RWPE1 (cell line): ENCODE measurements at places on chromosomes 1 and 21.
A peak's percentile ranks its signal among the peaks of the same experiment; 100 is the strongest.

DNA sequence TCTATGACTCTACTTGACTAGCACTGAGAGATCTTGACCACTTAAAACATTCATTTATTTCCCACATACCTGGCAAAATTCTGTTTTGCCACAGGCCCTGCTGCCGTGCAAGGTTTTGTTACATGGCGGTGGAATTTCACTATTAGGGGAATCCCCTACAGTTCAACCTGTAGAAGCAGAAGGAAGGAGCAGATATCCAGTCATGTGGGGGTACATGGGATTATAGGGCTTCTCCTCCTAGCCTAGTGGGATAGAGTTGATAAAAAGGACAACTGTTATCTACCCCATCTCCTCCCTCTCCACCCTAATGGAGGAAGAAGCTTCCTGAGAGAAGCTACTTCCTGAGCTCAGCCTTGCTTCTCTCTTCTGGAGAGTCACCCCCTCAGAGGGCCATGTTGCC lies 17.7 kb upstream of the PROK1 start:
- no peak for DNase-seq

GRCh38 chr1:150017206-150017750 lies 6.8 kb upstream of the OTUD7B start:
- peak; percentile 62 for DNase-seq

GRCh38 chr21:42319851-42320572 lies 4.8 kb upstream of the TFF3 start:
- DNase-seq: no peak

DNA sequence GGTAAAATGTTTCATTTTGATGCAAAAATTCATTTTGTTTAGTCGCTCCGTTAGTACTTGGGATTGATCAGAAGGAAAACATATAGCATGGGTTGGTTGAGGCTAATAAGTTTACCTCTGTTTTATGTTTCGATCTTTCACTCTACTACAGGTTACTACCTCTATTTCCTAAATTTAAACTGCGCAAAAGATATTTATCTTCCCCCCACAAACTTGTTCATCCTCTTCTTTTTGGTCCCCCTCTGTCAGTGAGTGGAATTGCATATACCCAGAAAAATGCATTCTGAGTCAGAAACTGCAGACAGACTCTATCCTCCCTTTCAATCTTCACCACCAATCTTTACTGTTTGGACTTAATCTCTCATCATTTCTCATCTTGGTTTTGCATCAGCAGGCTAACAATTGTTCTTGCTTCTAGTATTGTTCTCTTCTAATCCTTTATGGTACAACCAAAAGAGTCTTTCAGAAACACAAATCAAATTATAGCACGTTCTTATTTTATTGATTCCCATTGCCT lies 316.0 kb upstream of the ADGRL4 start:
- DNase-seq: no peak

DNA sequence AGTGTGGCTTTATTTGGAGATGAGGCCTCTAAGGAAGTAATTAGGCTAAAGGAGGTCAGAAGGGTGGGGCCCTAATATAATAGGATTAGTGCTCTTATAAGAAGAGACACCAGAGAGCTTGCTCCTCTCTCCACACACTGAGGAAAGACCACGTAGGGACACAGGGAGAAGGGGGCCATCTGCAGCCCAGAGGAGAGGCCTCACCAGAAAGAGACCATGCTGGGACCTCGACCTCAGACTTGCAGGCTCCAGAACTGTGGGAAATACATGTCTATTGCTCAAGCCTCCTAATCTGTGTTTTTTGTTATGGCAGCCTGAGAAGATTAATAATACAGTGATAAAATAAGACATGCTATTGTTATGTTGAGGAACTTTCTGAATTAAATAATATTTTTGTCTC lies 8.3 kb downstream of the RCAN1 start:
- no peak for DNase-seq

DNA sequence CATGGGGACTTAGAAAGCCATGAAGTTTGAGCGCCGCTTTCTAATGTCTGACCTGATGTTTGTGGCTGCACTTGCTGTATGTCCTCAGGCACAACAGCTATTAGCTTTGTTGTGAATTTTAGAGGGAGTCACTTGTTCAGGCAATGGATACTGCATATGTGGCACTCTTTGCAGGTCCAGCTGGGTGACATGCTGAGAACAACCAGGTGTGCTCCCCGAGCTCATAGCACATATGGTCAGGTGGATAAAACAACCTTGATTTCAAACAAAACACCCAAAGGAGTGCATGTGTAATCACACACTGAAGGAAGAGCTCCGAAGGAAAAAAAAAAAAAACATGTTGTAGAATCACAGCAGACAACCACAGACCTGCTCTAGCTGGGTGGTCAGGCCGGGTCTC lies 178.6 kb downstream of the BACH1 start:
- no peak for DNase-seq

GRCh38 chr1:211829343-211830054 lies 1.1 kb downstream of the LPGAT1 start:
- peak; percentile 13 for DNase-seq

GRCh38 chr1:158649052-158649451 lies 37.5 kb downstream of the SPTA1 start:
- no peak for DNase-seq

DNA sequence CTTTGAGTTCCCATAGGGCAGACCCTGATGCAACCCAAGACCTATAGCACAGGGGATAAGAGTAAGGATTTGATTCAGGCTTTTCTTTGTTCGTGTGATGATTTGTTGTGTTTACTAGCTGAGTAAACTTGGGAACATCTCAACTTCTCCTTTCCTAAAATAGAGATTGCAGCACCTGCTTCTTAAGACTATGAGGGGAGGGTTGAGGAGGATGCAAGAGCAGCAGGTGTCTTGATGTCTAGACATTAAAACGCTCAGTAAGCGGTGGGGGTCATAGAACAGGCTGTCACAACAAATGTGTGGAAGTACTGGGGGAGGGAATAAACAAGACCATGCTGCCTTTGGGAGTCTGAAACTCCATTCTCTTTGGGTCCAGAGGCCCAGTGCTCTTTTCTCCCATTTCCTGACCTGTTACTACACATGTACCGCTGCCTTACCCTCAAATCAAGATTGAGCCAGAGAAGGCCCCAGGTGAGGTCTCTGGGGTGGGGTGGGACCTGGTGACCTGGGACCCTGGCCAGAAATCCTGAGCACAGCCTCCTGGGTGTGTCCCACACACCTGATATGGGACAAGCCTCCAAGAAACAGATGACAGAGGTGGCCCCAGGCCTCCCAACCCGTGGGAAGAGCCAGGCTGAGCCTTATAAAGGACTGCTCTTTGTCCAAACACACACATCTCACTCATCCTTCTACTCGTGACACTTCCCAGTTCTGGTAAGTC lies at the start of gene S100A7A:
S100A7A (plus strand) TSS at position 671 of the 721 bp plus-strand sequence. CDS start 1,563 bp downstream, outside the sequence.
- DNase-seq: no peak

DNA sequence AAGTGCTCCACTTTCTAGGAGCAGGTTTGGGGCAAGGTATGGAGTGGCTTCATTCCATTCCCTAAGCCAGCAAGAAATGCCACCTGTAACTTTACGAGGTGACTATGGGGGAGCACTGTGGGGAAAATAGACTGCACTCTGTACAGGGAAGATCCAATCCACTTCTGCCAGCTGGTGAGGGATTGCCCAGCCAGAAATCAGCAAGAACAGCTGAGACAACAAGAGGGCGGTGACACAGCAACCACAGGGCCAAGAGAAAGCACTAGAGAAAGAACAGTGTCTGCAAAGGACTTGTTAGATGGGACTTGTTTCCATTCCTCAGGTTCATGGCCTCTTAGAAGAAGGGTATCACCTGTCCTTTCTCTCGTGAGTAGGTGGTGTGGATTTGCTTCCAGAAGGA lies 19.6 kb downstream of the CAPN8 start:
- no peak for DNase-seq

DNA sequence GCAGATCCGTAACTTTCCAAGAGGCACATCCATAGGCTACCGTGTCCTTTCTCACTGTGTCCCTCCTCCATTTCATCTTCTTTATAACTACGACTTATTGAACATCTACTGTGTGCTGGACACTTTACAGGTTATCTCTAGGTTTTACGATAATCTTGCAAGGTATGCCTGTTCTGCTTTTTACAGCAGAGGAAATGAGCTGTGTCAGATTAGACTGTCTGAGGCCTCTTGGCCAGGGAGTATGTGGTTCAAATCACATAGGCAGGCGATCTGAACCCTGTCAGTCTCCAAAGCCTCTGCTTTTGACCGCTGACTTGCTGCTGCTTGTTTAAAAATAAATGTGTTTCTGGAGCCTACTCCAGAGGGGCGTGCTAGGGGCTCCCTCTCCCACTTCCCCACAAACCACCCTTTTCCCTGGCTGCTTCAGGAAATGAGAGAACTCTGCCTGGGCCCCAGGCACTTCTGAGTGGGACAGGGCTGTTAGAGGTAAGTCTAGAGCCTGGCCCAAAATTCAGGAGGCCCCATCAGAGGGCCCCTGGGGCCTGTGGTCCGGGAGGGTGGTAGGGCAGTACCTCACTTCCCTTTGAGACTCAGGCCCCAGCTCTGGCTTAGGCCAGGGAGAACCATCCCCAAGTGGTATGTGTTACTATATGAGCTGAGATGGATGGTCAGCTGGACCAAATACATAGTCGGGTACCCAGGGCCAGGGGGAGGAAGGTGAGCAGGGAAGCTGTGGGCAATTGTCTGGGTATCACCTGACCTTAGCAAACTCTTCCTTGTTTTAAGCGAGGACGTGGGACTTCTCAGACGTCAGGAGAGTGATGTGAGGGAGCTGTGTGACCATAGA lies 4.4 kb downstream of the PSEN2 start:
- no peak for DNase-seq

- no peak for DNase-seq
These were observed 216.1 kb upstream of the GRIK3 start for GRCh38 chr1:37250371-37250770.

- peak; percentile 28 for DNase-seq
These were observed 65.4 kb upstream of the LYST start for GRCh38 chr1:235932090-235932510.

GRCh38 chr1:47823040-47823808 lies 174.0 kb downstream of the TRABD2B start:
- DNase-seq: no peak

- DNase-seq: no peak
These were observed 33.9 kb upstream of the PTPRC start for GRCh38 chr1:198604975-198605374.

DNA sequence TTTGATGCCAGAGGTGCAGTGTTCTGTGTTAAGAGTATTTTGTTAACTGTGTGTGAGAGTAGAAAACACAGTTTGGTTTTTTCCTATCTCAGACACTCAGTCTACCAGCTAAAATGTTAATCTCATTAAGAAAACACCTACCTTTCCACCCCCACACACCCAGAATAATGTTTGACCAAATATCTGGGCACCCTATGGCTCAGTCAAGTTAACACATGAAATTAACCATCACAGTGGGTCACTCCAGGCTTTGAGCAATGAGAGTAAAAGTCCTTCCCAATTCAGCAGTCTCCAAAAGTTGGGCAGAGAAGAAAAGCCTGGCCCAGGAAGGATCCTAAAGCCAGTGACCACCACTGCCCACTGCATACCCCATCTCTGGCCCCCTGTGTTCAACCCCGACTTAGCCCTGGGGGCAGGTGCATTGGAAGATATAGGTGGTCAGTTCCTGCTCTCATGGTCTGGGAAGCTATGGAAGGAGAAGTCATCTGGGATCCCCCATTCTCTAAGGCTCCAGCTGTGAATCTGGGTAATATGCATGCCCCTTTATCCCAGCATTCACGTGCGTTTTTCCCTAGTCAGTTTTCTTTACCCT lies 50.2 kb upstream of the CSF3R start:
- DNase-seq: no peak

- DNase-seq: peak; percentile 8
These were observed 87.5 kb upstream of the RGS1 start for GRCh38 chr1:192488058-192488457.

GRCh38 chr1:31227891-31228568 lies 11.7 kb downstream of the NKAIN1 start:
- DNase-seq: no peak

DNA sequence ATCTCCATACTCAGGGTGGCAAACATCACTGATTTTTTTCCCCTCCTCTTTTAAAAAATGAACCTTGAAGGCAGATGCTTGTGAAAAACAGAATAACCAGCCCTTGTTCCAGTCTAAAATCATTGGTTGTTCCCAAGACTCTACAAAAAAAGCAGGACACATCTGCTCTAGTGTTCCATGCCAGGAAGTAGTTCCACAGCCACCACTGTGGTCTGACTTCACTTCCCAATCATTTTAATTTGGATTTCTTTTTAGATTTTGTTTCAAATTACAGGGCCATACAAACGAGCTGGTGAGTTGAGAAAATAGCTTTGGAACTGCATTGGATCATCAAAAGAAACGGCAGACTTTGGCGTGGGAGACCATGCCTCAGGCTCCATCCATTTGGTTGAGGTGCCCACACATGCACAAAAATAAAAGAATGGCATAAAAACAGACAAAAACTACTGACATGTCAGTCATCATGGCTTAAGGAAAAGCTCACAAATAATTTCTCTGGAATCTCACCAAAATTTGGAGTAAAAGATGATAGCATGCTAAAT lies 210.0 kb downstream of the GABPA start:
- DNase-seq: no peak

DNA sequence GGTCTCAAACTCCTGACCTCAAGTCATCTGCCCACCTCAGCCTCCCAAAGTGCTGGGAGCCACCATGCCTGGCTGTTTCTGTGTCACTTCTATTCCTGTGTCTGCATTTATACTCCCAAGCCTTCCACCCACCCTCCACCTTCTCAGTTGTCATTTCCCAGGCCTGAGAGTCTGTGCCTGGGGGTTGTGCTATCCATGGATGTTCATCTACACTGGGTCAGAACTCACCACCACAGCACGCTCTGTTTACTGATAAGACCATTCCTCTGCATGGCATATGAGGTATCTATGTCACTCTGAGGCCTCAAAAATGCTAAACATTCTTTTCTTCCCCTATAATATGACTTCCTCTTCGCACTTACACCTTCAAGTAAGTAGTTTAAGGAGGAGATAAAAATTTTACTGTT lies 6.1 kb downstream of the NENF start:
- no peak for DNase-seq

GRCh38 chr1:231045286-231045685 lies 5.2 kb upstream of the FAM89A start:
- no peak for DNase-seq

DNA sequence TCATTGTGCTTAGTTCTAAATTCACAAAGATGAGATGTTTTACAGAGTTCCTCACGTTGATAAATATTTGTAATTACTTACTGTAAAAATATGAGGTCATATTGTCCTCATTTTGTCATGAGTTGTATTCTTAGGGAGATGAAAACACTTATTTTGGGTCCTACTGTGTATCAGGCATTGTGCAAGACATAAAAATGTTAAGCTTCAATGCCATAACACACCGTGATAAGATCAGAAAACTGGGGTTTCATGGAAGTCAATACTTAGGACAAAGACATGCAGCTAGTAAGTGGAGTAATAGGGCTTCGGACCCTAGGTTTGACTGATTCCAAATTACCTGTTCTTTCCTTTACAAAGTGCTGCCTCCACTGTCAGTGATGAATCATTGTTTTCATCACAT lies 720.7 kb upstream of the ZP4 start:
- no peak for DNase-seq

- DNase-seq: peak; percentile 64
These were observed 3.2 kb upstream of the RXFP4 start for GRCh38 chr1:155938220-155938627.

DNA sequence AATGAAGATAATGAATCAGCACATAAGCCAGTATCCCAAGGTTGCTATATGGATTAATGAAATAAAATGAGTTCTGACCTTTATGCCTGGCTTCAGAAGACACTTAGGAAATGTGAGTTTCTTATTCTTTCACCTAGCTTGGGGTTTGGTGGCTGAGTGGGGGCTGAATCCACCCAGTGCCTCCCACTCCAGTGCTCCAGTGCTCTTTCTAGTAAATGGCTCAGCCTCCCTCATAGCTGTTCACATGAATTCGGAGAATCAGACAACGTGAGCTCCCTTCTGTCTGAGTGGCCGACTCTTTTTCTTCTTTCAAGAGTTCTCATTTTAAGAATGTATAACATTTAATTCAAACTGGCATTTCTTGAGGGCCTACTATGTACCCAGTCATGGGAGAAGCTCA lies 43.5 kb downstream of the TRABD2B start:
- no peak for DNase-seq
